ENCODE measurements at places on chromosomes 2 and 18.

DNA sequence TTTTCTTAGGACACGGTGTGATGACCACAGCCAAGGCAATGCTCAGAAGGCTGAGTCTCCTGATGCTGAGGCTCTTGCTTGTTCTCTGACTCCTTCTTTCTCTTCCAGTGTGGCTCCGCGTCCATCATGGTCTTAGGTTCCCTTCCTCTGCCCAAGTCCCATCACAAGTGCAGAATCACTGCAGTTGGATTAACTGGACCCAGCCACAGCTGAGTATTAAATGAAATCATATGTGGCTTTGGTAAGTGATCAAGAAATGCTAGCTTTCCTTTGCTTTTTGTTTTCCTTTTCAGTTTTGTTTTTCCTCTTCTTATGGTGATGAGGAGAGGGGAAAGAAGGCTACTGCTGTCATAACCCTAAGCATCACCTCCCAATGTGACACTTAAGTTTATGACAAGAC, 375.8 kb downstream of the INSIG2 start:
- no peak for DNase-seq

DNA sequence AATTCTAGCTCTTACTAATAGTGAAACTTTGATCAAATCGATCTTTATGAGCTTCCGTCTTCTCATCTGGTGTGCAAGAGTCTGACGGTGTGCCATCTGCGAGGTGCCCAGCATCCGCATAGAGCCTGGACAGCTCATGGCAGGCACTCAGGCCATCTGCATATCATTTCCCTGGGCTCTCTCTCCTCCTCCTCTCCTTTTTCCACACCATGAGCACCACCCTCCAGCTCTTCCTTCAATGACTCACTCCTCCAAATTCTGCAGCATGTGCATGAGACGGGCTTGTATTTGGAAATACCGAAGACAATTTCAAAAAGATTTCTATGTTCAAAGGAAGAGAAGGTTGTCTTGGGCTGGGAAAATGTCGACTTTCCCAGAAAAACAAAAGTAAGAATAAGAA, 161.1 kb downstream of the CCBE1 start:
- DNase-seq: no peak

- DNase-seq: no peak
These were observed 1036.5 kb upstream of the FANCL start for GRCh38 chr2:59277671-59278070.

DNA sequence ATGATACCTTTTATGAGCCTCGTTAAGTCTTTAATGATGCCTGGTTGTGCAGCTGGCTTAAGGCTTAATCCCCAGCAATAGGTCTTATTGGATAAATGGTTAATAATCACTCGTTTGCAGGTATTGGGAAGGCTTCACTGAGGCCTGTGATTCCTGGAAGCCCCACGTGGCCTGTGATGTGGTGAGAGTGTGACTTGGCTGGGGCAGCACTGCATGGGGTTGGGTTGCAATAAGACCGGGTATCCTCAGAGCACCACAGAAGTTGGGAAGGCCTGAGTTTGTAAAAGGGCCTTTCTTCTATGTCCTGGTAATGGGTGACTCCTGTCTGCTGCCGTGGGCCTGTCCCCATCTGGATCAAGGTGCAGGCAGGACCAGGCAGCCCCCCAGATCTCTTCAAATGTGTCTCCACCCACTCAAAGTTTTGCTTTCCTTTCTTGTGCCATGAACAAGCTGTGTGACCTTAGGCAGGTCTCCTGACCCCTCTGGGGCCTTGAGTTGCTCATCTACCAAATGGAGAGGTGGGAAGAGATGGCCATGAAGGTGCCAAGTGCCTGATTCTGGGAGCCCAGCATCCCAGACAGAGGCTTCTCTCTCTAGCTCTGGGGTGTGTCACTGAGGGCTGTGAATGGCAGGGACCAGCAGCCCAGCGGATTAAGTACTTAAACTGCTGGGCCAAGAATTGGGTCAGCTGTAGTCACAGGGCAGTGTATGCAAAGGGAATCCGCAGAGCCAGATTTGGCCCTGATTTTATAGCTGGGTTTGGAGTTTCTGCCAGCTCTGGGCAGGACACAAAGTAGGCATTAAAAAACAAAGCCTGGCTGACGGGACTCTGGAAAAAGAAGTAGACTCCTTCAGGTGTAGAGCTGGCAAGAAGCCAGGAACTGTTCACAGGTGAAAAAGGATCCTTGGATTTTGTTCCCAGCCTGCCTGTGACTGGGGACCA, 24.4 kb downstream of the LBH start:
- no peak for DNase-seq

- no peak for DNase-seq
These were observed 78.9 kb downstream of the AAK1 start for GRCh38 chr2:69564604-69565003.

DNA sequence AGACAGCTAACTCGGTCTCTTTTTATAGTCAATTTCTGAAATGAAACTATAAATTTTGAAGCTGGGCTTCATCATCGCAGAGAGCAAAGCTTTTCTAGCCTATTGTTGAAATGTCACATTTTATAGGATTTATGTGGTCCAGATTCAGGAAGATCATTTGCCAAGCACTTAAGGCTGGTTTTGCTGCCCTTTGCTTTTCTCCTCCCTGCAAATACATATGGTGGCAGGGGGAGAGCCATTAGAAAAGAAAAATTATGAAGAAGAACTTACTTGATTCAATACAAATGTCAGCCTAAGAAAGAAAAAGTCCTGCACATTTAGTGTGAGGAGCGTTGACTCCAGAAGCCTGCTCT, 206.9 kb upstream of the NRP2 start:
- DNase-seq: no peak

DNA sequence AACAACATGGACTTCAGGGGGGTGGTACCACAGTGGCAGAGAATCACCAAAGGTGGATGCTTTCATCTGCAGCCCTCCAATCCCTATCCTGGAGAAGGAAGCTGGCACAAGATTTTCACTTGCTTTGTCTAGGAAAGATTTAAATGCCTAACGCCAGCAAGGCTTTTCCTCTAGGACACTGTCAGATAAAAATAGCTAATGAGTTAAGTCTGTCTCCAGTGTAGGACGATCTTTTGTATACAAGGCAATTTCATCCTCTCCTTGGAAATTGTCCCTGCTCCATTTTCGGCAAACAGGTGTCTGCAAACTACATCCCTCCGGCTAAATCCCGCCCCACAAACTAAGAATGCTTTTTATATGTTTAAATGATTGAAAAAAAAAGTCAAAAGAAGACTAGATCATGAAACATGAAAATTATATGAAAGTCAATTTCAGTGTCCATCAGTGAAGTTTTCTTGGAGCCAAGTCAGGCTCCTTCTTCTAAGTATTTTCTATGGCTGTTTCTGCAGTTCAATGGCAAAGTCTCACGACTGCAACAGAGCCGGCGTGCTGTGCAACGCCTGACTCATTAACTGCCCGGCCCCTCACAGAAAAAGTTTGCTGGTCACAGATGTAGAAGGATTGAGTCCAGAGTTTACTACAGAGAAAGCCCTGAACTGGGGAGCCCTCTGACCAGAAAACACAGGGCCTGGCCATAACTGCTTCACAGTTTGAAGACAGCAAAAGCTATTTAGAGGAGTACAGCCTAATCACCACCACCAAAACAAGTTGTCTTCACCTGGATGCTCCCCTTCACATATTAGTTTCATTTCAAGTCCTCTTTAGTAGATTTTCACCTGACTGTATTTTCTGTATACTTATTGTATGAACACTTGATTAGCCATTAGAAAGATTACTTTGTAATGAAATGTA, 52.3 kb downstream of the PIEZO2 start:
- DNase-seq: no peak

- no peak for DNase-seq
These were observed 87.9 kb downstream of the ICOS start for GRCh38 chr2:204024503-204024902.

- peak; percentile 47 for DNase-seq
These were observed 16.7 kb downstream of the DNMT3A start for GRCh38 chr2:25324905-25325592.

DNA sequence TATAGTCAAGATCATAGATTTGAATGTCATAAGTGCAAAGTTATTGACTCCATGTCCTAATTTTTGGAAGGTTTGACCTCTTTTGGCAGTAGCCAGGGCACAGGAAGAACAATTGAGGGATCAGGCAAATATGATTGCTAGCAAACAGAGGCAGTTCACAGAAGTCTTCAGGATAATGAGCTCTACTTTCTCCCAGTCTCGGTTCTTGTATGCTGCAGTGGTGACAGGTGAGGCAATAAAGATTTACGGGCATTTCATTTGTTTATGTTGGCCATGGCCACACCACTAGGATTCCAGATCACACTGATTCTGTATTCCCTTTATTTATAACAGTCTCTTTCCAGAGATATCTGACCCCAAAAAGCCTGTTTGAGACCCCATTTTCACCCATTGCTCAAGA, 137.5 kb downstream of the UBR3 start:
- DNase-seq: no peak

Measured in stimulated activated CD4-positive, alpha-beta T cell treated with anti-CD3 and anti-CD28 coated beads, Interleukin-1b, Interleukin-23, amount 100 ng/mL, for 48 hours (primary cell).